Nephron progenitor cell (in vitro differentiated cells): ENCODE measurements at places on chromosomes 3 and 15.

DNA sequence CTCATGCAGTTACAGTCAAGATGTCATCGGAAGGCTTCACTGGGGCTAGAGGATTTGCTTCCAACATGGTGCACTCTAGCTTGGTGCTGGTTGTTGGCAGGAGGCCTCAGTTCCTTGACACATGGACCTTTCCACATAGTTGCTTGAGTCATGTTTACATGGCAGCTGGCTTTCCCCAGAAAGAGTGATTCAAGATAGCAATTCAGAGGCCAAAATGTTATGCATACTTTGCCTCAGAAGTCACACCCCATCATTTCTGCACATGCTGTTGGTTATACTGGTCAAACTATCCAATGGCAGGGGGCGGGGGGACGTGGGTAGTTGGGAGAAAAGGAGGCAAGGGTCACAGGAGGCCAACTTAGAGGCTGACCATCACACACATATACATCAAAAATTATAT is 58.7 kb downstream of the FOXB1 start:
- DNase-seq: no peak

DNA sequence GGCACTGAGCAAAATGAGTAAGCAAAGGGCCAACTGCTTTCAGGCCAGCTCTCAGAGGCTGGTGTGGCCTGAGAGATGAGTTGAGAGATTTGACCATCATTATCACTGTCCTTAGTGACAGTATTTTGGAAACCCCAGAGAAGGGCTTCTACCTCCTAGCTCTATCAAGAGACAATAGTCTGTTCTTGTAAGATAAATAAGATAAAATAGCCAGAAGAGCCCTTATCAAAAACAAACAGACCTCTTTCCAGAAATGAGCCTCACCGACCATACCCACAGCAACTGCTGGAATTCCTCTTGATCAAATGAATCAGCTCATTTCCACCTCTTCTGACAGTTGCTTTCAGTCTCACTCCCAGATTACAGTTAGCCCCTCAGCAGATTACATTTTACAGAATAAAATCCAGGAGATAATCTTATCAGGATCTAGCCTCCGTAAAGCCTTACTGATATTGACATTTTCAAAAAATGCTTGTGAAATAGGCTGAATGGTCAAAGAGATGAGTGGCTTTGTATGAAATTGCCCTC is 4.5 kb downstream of the HDC start:
- no peak for DNase-seq

- no peak for DNase-seq
These were observed 48.6 kb downstream of the RAP2B start for GRCh38 chr3:153210660-153211059.

DNA sequence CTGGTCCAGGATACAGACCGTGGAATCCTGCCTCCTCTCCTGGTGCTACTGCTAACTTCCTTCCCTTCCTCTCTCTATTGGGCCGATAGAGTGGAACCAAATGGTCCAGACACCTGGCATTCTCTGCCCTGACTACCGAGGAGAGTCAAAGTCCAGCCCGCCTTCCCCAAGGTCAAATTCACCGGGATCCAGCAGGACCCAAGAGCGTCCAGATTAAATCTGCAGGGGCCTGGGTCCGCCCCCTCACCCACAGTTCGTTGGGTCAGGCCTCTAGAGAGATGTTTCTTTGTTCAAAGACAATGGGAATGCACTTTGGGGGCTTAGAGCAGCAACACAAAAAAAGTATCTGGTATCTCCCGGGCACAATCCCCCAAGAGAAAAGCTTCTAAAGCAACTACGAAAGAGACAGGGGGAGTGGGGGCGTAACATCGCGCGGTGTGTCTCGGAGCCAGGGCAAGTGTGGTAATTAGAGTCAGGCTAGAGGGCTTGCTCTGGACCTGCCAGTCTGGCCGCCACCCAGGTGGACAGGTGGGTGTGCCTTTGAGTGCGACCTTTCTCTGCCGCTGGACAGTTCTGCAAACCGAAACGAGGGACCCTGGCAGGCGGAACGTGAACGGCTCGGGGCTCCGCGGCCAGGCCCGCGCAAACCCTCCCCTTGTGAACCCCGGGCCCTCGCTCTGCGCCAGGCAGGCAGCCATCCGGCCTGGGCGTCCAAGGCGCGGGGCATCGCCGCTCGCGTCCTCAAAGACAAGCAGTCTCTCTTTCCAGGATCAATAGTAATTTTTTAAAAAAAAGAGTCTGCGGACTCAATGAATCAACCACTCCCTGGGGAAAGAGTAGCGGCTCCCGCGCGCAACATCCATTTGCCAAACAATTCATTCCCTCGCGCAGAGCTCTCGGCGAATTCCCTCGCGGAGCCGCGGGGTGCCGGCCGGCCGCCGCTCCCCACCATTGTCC is 806 bp downstream of the KLHL25 start:
- DNase-seq: peak; percentile 56

- DNase-seq: no peak
These were observed 242.4 kb downstream of the KCNMB2 start for GRCh38 chr3:178778589-178778988.

DNA sequence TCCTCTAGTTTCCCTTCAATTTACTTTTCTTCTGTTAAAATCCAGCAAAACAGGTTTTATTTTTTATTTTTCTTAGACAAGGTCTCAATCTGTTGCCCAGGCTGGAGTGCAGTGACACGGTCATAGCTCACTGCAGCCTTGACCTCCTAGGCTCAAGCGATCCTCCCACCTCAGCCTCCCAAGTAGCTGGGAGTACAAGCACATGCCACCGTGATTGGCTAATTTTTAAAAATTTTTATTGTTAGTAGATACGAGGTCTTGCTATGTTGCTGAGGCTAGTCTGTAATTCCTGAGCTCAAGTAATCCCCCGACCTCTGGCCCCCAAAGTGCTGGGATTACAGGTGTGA is 41.6 kb downstream of the ILDR1 start:
- DNase-seq: no peak

GRCh38 chr3:8604006-8604405 is 40.6 kb downstream of the SSUH2 start:
- DNase-seq: no peak

GRCh38 chr3:117761703-117762620 is 1052.4 kb downstream of the TUSC7 start:
- peak; percentile 11 for DNase-seq

DNA sequence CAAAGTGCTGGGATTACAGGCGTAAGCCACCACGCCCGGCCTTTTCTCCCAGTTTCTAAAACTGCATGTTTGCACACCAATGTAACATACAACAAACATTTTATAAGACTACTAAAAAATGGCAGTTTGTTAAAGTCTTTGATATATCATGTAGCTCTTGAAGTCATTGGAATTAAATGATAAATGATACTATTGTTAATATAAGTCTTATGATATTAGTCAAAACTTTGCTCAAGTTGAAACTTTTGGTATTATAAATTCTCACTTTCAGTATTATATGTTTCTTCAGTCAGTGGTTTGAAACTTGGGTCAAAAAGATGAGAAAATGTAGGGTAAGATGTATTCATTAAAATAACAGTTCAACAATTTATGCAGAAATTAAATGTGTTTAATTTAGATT is 117.6 kb upstream of the TBL1XR1 start:
- no peak for DNase-seq

DNA sequence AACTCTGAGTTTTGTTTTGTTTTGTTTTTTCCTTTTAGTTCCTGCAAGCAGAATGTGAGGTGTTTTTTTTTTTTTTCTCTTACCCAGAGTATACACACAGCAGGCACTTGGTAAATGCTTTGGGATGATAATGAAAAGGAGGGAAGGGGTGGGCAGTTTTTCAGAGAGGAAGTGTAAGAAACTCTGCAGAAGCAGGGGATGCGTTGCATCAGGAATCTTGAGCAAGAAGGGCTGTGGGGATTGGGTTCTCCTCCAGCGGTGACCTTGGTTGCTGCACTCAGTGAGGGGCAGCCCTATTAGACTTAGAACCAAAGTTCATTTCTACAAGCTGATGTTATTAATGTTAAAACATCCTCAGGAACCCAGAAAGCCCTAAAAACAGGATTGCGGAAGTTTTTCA is 32.2 kb upstream of the TMEM158 start:
- no peak for DNase-seq

DNA sequence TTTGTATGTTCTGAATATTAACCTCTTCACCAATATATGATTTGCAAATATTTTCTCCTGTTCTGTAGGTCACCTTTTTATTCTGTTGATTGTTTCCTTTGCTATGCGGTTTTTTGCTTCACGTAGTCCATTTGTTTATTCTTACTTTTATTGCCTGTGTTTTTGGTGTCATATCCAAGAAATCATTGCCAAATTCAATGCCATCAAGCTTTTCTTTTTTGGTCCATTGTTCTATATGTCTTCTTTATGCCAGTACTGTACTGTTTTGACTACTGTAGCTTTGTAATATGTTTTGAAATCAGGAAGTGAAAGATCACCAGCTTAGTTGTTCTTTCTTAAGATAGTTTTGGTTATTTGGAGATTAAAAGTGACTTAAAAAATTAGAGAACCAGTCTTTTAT is 4.2 kb downstream of the PARP15 start:
- no peak for DNase-seq

- DNase-seq: no peak
These were observed 901.7 kb downstream of the NTRK3 start for GRCh38 chr15:87354661-87355410.

- DNase-seq: no peak
These were observed 19.9 kb downstream of the NDUFB4 start for GRCh38 chr3:120615847-120616609.

DNA sequence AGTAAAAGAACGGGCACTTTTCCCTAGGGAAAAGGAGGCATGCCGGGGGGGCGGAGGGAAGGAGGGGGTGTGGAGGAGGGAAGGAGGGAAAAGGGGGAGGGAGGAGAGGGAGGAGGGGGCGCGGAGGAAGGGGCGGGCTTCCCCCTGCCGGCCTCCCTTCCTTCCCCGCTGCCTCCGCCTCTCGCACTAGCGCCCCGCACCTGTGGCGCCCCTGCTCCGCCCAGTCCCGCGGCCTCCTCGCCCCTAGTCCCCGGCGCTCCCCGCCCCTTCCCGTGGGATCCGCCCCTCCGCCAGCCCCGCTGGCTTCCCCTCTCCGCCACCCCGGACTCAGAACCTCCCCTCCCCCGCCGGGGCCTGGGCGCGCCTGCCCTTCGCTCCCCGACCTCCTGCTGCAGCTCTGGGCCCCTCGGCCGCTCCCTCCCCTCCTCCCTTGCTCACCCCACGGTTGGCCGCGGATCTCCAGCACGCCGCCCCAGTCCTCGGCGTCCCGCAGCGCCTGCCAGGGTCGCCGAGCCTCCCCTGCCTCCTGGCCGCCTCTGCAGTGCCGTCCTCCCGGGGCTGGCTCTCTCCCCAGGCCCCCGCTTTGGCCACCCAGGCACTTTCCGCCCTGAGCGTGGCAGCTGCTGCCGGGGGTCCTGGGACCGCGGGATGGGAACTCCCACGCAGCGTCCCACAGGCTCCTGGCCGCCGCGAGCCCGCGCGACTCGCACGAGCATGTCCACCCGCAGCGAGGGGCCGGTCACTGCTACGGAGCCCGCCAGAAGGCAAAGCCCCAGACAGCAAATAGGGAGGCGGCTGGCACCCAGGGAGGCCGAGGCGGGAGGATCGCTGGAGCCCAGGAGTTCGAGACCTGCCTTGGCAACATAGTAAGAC is 147.4 kb downstream of the TJP1 start:
- DNase-seq: peak; percentile 92

GRCh38 chr3:177976241-177976640 is 560.0 kb upstream of the KCNMB2 start:
- no peak for DNase-seq

GRCh38 chr15:89963301-89964231 is 37.6 kb upstream of the ZNF710 start:
- no peak for DNase-seq

GRCh38 chr3:69200384-69201068 is 78.1 kb upstream of the LMOD3 start:
- peak; percentile 33 for DNase-seq

- no peak for DNase-seq
These were observed 168.3 kb downstream of the SLCO3A1 start for GRCh38 chr15:92021792-92022191.

- DNase-seq: peak; percentile 36
These were observed 93.9 kb downstream of the RBPMS2 start for GRCh38 chr15:64681424-64682024.

DNA sequence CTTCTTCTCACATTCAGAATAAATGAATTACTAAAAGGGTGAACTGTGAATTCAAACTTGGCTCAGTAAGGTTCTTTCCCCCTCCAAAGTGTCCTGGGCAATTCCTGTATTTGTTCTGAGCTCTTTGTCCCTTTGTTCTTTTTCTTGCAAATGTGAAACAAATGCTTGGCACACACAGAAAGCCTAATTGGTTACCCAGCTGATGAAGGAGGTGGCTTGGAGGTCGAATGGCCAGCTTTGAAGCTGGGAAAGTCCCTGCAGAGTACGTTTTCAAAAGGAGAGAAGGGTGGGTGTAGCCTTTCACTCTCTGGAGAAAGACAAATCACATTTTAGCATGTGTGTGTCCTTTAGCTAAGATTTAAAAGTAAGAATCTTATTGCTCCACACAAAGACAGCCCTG is 154.4 kb downstream of the PEX5L start:
- no peak for DNase-seq

- no peak for DNase-seq
These were observed 25.7 kb upstream of the APEH start for GRCh38 chr3:49648354-49649019.

- no peak for DNase-seq
These were observed 7.4 kb downstream of the IL12A start for GRCh38 chr3:159996018-159996417.

- DNase-seq: no peak
These were observed 145.8 kb upstream of the UBE2E1 start for GRCh38 chr3:23659840-23660430.

DNA sequence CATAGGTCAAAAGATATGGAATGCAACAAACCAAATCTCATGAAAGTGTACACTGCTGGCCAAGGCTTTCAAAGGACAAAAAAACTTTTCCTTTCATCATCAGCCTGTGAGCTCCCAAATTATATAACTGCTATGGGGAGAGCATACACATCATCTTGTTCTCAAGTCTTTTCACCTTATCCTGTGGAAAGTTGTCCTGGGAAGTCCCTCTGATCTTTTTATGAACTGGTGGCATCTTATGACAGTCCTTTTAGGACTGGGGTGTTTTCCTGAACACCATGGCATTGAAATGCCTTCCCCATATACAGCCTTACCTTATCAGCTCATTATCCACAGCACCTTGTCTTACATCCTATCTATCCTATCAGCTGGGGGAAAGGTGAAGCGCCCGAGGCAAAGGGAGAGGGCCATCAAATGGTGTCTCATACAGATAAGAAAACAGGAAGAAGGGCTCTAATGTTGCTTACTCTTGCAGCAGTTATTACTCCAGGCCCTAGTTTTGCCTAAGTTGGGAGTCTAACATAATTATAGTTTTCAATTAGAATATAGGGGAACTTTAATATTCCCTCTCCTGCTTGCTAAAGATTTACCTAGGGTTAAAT is 61.5 kb upstream of the GOLIM4 start:
- DNase-seq: no peak

DNA sequence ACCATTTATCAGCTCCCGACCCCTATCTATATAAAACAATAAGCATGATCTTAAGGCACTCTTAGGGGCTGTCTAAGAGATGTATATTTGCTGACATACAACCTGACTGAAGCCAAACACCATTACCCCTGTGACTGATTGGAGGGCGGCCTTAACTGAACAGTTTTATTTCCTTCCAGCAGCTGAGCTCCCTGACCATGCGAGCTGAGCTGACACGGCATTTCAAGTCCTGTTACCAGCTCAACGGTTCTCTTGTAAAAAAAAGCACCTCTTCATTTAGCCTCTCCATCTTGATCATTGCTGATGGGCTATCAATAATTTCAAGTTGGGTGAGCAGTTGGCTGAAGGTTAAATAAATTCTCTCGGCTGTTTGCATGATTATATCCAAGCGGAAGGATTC is 33.4 kb upstream of the BNIP2 start:
- DNase-seq: peak; percentile 35

GRCh38 chr3:69014022-69014580 is 617 bp upstream of the EOGT start:
- no peak for DNase-seq

- no peak for DNase-seq
These were observed 201.2 kb upstream of the NSMCE3 start for GRCh38 chr15:29470794-29471193.
